ENCODE measurements at places on chromosomes 11 and 22. TPM values are rescaled to one million over a fixed set of nuclear protein-coding genes. Genes with fewer than 3 reads are reported as not detected.

DNA sequence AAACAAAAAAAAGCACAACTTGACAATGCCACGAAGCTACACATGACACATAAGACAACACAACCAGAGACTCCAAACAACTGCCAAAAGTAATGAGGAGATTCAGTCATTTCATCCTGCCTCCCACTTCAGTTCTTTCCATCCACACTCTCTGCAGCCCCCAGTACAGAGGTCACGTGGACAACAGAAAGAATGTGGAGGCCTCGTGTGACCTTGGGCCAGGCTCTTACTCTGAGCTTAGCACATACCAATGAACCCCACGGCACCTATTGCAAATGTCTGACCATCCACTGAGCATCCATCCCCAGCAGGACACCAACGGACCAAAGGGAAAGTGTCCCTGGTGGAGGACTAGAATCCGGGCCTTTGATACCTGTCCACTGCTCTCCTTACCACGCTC is 12.5 kb downstream of the CBX7 start:
- DNase-seq: no peak

DNA sequence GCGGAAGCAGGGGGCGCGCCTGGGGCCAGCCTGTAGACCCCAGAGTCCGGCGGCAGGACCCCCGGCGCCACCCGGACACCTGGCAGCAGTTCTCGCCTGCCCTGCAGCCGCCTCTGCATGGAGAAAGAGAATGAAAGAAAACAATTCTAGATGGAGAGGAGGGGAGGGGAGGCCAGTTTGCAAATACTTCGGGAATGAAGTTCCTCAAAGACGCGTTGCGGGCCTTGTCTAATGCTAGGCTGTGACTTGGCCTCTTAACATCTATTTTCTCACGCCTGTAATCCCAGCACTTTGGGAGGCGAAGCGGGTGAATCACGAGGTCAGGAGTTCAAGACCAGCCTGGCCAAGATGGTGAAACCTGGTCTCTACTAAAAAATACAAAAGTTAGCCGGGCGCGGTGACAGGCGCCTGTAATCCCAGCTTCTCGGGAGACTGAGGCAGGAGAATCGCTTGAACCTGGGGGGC is 2.1 kb upstream of the BARX2 start:
- DNase-seq: no peak

Gene SEC14L2
- total RNA-seq: 5.8 TPM

Gene PGA5
- total RNA-seq: not detected

GRCh38 chr11:68743539-68743938 is 7.8 kb downstream of the TESMIN start:
- DNase-seq: no peak

DNA sequence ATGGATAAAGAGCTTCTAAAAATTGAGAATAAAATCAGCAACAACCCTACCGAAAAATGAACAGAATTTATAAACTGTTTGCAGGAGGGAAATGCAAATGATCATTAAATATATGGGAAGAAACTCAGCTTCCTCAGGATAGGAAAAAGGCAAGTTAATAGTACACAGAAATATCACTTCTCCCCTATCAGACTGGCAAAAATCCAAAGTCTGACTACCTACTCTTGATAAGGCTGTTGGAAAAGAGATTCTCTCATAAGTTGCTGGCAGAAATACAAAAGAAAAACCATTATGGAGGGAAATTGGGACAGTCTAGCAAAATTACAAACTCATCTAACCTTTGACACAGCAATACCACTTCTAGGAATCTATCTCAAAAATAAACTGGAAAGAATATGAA is 100.9 kb upstream of the LDLRAD3 start:
- DNase-seq: no peak

DNA sequence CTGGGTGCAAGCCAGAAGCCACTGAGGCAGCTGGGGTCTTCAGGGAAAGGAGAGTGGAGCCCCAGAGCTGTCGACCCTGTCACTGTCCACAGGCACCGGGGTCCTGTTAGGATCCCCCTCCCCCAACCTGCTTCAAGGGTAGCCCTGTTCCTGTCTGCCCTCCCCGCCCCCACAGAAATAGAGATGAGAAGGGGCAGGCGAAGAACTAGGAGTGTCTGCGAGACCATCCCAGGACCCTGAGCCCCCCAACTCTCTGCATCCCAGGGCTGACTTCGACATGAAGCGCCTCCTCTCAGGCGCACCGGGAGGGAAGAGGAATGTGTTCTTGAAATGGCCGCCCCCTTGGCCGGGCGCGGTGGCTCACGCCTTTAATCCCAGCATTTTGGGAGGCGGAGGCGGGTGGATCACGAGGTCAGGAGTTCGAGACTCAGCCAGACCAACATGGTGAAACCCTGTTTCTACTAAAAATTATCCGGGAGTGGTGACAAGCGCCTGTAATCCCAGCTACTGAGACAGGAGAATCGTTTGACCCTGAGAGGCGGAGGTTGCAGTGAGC is 607 bp upstream of the ZNF70 start:
- no peak for DNase-seq

DNA sequence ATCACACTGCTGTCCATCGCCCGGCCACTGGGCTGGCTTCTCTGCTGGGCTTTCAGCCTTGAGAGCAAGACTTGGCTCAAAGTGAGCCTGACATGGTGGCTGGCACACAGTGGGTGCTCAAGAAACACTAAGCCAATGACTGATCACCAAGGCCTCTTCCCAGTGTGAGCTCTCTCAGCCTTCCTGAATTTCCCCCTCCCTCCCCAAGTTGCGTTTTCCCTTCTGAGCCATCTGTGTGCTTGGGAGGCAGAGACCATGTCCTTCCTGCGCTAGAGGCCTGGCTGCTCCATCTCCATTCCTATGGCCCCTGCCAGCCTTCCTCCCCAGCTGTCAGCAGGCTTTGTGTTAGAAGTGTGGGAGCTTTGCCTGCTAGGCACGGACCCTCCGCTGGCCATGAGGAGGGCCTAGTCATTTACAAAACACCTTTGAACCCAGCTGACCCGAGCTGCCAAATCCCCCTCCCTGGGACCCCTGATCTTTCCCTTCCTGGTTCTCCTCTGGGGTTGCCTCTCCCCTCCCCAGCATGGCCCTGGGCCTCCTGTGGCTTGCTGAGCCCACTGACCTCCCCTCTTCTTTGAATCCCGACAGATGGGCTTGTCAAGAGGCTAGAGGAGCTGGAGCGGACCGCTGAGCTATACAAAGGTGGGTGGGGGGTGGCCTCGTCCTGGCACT is 13.2 kb downstream of the PICK1 start:
- DNase-seq: no peak

Gene CHRM1
- not detected for total RNA-seq

- DNase-seq: peak; percentile 67
These were observed 1.5 kb downstream of the DBX1 start for GRCh38 chr11:20158597-20159257.

- no peak for DNase-seq
These were observed 10.3 kb upstream of the FIBIN start for GRCh38 chr11:26983645-26984044.

DNA sequence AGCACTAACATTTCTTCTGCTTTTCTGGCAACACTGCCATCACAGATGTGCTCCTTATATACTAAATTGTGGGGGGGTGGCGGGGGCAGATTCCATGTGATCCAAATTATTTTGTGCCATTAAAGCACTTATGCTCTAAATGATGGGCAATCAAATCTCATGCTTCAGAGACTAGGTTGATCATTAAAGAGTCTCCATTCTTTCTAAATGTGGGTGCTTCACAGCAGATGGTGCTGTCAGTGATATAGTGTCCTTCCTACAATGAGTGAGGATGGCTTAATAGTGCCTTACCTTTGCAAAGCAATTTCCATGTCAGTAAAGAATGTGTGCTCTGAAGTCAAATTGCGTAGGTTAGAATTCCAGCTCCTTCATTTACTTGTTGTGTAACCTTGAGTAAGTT is 589.8 kb downstream of the ETS1 start:
- DNase-seq: no peak

GRCh38 chr11:134689886-134690285 is 277.8 kb upstream of the B3GAT1 start:
- DNase-seq: no peak

DNA sequence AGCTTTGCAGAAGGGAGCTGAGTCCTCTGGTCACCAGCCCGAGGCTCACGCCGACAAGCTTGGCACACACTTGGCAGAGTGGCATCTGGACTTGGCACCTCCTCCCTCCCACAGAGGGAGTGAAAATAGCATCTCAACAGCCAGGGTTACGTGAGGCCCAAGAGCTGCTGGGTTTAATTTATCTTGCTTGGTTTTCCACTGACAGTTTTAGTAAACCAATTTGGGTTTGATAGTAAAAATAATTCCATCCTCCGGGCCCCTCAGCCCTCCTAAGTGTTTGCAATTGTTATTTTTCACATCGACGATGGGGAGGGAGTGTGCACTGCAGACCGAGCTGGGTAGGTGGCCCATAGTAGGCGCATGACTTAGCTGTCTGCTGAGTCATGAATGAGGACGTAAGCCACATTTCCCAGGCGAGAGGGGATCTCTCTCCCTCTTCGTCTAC is 107.6 kb upstream of the ASPHD2 start:
- peak; percentile 36 for DNase-seq

GRCh38 chr11:44290208-44290607 is 19.7 kb downstream of the ALX4 start:
- no peak for DNase-seq

- no peak for DNase-seq
These were observed 933 bp downstream of the BRSK2 start for GRCh38 chr11:1390569-1391164.

- no peak for DNase-seq
These were observed 723.3 kb downstream of the NTM start for GRCh38 chr11:132093536-132094259.

DNA sequence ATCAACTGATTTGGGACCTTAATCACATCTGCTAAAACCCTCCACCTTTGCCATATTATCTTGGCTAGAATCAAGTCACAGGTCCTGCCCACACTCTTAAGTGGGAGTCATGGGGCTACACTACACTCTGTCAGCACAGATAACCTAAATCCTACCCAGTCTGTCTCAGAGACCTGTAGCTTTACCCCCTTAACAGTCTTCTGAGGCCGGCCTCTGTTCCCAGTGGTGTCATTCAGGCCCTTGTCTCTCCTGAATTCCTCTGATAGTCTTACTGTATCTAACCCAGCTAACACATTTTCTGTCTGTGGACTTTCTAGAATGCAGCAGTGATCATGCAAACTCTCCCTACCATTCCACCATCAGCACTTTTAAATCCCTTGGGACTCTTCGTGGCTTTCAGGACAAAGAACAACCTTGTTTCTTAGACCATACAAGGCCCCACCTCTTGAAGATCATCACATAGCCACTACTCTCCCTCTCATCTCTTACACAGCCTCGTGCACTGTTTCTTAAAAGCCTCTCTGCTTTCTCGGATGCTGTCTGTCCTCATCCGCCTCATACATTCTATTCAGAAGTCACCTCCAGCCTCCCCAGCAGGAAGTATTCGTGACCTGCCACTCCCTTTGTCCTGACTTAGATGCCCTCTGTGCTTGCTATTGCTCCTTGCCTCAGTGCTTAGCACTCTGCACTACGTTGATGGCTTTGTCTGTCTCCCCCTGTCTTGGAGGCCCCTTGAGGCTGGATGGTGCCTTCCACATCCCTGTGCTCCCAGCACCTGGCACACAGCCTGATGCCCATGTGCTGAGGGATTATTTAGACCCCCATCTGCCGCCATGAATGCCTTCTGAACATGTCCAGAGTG is 57.9 kb downstream of the PANX1 start:
- no peak for DNase-seq

DNA sequence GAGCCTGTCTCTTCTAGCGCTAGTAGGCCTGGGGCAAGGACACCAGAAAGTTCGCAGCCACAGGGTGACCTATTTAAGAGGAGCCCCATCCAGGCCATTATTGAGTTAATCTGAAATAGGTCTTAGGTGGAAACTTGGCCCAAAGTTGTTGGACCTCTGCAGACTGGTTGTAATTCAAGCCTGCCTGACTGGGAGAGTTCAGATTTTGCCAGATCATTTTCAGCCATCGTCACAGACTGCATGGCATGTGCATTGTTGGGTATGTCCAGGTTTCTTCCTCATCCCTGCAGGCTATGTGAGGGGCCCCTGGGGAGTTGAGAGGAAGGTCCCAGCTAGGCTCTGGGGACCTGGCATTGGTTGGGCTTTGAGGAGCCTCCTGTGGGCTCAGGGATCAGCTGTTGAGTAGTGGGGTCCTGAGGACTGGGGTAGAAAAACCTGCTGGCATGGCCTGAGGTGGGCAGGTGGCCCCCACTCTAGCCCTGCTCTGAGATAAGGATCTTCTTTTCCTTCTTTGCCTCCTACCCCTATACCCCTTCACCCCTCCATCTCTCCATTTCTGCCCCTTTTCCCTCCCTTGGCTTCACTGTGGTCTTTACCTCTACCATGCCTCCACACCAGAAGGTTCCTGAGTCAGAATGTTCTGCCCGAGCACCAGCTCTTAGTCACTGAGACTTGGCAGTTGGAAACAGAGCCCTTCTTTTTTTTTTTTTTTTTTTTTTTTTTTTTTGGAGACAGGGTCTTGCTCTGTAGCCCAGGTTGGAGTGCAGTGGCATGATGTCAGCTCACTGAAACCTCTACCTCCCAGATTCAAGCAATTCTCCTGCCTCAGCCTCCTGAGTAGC is 112.7 kb downstream of the MORC2 start:
- no peak for DNase-seq

DNA sequence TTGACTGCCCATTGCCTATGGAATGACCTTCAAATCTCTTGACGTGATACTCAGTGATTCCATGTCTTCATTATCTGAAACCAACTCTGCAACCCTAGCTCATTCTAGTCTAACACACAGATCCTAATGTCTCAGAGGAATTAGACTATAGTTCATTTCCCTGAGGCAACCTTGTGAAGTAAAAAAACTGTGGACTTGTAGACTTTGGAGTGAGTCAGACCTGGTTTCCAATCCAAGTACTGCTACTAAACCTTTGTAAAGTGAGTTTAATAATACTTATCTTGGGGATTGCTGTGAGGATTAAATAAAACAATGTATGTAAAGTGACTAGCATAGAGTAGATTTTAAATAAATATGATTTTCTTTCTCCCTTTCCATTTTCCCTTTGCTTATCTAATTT is 226.1 kb downstream of the BLID start:
- peak; percentile 83 for DNase-seq

Gene APOBEC3B
- 0.90 TPM for total RNA-seq

DNA sequence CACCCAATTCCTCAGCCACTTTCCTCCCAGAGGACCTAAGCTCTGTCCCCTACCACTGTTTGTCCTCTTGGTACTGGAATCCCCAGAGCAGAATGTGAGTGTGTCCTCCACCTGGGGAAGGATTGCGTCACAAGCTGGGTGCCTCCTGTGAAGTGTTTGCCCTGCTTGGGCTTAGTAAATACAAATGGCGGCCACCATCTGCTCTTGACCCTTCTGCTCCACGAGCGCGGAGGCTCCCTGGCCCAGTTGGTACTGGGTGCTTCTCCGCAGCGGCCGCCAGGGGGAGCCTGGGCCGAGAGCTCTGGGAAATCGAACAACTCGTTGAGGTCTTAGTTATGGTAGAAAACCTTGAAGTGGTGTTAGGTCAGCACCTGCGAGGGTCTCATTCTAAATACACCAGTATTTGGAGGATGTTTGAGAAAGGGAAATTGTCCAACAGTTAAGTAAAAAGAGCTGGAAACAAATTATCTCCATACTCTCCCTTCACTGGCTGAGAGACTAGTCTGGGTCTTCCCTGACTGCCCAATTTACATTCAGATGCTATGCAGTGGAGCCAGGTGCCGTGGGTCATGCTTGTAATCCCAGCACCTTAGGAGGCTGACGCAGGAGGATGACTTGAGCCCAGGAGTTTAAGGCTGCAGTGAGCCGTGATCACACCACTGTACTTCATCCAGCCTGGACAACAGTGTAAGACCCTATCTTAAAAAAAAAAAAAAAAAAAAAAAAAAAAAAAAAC is 74.6 kb upstream of the TEAD1 start:
- no peak for DNase-seq

- no peak for DNase-seq
These were observed 360.8 kb downstream of the TBC1D22A start for GRCh38 chr22:47123006-47123826.

All from fibroblast of the aortic adventitia (primary cell).